Activated naive CD8-positive, alpha-beta T cell treated with anti-CD3 and anti-CD28 coated beads, Interleukin-2, amount 10 ng/mL, durations not matched to agents 7 days and 5 days (primary cell): ENCODE measurements at places on chromosomes 12 and 14. TPM values are rescaled to one million over a fixed set of nuclear protein-coding genes. Genes with fewer than 3 reads are reported as not detected.

The GZMH gene
- total RNA-seq, result 5.7 TPM

The SIX1 gene
- total RNA-seq, result not detected

- DNase-seq, result no peak
Observed at GRCh38 chr14:26400373-26400772, 197.5 kb downstream of the NOVA1 start.

- DNase-seq, result no peak
Observed at GRCh38 chr14:93019367-93019843, 96.3 kb downstream of the ITPK1 start.

GRCh38 chr12:6832125-6832524, 3.9 kb downstream of the P3H3 start:
- no peak for DNase-seq
